Fibroblast of mammary gland (primary cell): ENCODE measurements at places on chromosomes 4 and X.

- no peak for DNase-seq
Observed at GRCh38 chr4:87872028-87872427, 39.3 kb downstream of the MEPE start.

DNA sequence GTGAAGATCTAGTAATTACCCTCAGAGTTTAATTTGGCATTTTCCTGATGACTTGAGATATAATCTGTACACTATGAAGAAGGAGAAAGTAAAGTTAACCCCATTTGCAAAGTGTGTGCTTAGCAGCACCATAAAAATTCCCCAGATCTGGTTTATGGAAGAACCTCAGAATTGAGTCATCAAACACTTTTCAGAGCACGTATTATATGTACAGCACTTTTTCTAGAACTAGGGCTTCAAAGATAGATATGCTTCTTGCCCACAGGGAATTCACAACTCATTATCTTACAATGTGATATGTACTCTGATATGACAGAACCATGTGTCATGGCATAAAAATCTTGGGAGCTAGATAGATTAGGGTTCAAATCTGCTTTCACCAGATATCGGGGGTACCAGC lies 150.9 kb downstream of the SLC10A7 start:
- peak; percentile 21 for DNase-seq

GRCh38 chr4:140861359-140862176 lies 105.4 kb upstream of the TBC1D9 start:
- peak; percentile 87 for DNase-seq

GRCh38 chr4:76677571-76678326 lies 220.2 kb downstream of the SOWAHB start:
- DNase-seq: no peak

- no peak for DNase-seq
Observed at GRCh38 chr4:41476310-41476885, 61.6 kb upstream of the LIMCH1 start.

GRCh38 chr4:52687696-52688095 lies 28.6 kb upstream of the USP46 start:
- no peak for DNase-seq

DNA sequence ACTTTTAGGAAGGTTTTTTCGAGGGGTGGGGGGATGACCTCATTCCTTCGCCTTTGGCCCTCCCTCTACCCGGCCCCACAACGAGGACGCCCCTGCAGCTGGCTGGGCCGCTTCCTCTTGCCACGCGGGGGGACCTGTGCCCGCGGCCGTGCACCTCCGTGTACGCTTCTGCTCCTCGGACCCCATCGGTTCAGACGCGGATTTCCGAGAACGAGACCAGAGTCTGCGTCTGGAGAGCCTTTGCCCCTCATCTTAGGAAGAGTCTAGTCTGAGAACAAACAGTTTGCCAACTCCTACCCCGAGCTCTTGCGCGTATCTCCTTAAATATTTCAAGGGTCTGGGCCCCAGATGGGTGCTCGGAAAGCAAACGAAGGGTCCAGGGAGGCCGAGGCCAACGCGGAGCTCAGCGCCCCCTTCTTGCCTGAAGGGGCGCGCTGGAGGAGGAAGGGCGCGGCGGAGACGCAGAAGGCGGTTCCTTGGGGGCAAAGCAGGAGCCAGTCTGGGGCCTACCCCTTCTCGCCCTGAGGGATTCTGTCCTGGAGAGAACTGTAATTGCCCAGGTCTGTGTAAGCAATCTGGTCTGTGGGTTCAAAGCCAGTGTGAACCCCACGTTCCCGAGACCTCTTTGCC lies 3.9 kb upstream of the SFRP2 start:
- DNase-seq: no peak

DNA sequence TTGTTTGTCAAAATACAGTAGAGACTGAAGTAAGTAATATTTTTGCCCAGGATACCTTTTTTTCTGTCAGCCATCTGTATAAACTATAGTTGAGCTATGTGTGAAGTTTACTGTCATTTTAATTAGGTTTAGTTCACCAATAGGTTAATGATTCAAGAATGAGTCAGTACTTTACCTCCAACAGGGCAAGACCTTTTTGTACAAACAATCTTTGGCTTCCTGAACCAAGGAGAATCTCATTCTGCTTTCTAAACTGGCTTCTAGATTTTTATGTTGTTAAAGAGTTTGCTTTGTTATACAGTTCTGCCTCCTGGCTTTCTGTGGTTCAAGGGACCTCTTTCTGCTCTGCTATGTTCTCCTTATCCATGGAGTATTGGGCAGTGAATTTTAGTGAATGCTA lies 412.0 kb upstream of the NR3C2 start:
- no peak for DNase-seq
